ENCODE measurements at places on chromosomes 2 and 18.

- no peak for DNase-seq
These were observed 42.7 kb upstream of the CDH19 start for GRCh38 chr18:66646609-66647008.

DNA sequence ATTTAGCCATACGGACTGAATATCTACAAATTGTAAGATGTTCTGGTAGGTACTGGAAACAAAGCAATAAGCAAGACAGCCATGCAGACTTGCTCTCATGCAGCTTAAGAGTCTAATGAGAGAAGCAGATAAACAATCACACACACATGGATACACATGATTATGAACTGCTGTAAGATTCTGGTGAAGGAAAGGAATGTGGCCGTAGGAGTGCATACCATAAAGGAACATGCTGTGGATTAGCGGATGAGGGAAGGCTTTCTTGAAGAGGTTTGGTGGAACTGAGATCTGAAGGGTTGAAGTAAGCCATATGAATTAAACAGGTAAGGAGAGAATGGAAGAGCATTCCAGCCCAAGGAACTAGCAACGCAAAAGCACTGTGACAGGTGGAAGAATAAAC is 13.8 kb downstream of the CCDC93 start:
- no peak for DNase-seq

- DNase-seq = no peak
These were observed 140.8 kb upstream of the SPATS2L start for GRCh38 chr2:200165687-200166086.

DNA sequence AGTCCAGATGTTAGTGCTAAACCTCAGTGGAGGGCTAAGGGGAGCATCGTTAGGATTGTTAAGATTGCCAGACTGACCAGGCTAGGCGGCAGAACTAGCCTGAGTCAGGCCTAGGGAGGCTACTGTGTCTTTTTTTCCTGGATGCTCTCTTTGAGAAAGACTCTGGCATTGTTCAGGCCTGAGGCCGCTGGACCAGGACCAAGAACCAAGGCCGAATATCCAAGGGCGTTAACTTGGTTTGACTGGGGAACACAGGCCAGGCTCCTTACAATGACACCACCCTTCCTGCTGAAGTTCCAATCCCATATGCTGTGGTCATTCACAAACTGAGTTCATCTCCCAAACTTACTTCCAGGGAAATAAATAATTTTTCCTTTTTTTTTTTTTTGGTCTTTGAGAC is 10.6 kb downstream of the HTRA2 start:
- no peak for DNase-seq

GRCh38 chr2:27762951-27763906 is 8.3 kb upstream of the MRPL33 start:
- no peak for DNase-seq

GRCh38 chr2:56015711-56016115 is 92.1 kb upstream of the EFEMP1 start:
- DNase-seq = no peak

DNA sequence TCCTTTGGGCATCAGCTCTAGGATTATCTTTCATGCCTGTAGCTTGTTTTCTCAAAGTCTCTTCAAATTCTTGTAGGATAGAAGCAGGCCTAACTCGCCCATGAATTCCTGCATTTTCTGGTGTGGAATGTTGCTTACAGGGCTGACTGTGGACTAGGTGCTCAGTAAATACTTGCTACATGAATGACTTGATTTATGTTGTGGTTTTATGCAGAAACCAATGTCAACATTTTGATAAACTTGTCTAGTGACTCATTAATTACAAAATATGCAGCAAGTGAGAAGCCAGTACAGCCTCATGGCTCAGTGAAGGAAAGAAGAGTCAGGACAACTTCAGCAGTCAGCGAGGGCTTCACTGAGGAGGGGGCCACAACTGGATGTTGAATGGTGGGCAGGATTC is 110.6 kb upstream of the SIX2 start:
- DNase-seq = no peak

DNA sequence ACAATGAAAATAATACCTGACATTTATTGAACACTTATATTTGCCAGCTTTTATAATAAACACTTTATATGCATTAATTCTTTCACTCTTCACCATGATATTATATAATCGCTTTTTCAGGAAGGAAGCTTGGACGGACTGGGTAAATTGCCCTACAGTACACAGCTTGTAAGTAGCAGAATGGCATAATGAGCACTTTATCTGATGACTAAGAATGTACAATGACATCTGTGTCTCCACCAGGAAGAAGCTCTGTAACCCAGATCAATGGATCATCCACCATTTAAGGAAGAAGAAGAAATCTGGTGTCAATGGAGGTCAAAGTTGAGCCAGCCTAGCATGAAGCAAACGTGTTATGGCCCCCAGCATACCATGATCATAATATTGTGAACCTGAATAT is 444.0 kb upstream of the SPHKAP start:
- DNase-seq = no peak

- DNase-seq = no peak
These were observed 37.7 kb downstream of the NETO1 start for GRCh38 chr18:72830109-72830508.

DNA sequence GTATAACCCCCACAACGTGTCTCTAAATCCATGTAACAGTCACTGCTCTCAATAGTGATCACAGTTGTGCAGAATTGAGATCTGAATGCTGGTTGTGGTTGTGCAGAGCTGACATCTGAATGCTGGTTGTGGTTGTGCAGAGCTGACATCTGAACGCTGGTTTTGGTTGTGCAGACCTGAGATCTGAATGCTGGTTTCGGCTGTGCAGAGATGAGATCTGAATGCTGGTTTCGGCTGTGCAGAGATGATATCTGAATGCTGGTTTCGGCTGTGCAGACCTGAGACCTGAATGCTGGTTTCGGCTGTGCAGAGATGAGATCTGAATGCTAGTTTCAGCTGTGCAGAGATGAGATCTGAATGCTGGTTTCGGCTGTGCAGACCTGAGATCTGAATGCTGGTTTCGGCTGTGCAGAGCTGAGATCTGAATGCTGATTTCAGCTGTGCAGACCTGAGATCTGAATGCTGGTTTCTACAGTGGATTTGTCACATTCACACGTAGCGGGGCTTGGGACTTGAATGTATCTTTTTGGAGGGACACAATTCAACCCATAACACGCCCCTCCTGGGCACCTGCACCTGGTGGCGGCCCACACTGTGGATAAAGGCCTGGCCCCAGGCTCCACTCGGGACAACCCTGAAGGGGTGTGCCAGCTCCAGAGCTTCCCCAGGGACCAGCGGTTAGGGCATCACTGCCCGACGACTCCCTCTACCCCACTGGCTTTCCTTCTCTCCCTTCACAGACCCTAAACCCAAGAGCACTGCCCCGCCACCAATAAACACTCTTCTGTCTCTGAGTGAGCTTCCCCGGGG is 51.1 kb upstream of the SLC66A3 start:
- DNase-seq = no peak

- DNase-seq = no peak
These were observed 10.4 kb upstream of the KCNE4 start for GRCh38 chr2:223041527-223042109.

DNA sequence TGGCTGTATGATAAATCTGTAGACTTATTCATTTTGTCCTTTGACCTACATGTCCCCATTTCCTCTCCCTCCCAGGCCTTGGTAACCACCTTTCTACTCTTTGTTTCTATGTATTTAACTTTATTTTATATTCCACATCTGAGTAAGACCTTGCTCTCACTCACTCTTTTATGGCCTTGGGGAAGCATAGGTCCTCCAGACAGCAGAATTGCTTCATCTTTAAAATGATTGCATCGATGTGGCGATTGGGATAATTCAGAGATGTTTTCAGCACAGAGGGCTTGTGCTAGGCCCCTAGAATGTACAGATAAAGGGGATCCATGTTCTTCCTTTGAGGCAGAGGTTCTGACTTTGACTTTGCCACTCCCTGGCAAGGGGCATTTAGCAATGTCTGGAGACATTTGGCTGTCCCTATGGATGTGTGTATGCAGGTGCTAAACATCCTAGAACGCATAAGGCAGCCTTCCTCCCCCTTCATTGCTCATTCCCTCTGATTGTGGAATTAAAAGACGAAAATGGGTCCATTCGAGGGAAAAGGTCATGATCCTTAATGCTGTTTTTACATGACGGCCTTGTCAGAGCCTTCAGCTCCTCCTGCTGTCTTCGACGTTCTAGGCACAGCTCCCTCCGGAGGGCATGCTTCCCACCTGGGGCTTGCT is 1.2 kb upstream of the GPR39 start:
- DNase-seq = no peak

DNA sequence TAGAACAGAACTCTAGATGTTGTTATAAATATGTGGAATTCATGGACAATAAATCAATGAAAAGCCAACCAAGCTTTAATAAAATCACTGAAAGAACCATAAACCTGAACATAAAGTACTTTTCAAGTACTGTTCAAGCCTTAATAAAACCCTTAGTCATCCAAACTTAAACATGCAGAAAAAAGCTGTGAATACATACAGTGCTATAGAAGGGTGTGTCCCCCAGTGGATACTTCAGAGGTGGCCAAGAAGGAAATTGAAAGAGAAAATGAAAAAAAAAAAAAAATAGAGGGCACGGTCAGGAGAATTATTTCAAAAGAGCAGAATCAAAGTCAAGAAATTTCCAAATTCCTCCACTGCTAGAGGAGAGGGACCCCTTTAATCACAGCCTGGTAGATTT is 141.1 kb downstream of the SP100 start:
- DNase-seq = no peak

DNA sequence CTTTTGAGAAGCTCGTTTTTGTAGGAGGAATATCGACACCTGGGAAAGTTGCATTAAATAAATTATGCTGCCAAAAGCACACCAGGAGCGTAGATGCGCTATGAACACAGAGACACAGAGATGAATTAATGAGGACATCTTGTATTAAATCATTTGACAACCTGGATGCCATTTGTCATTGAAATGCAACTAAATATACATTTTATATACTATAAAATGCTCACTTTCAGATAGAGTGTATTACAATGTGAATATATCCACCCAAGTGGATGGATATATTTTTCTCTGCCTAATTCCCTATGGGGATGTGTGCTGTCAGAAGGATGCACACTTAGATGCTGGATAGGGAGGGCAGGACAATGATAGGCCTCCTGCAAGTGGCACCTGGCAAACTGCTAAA is 426.2 kb downstream of the RIT2 start:
- no peak for DNase-seq

DNA sequence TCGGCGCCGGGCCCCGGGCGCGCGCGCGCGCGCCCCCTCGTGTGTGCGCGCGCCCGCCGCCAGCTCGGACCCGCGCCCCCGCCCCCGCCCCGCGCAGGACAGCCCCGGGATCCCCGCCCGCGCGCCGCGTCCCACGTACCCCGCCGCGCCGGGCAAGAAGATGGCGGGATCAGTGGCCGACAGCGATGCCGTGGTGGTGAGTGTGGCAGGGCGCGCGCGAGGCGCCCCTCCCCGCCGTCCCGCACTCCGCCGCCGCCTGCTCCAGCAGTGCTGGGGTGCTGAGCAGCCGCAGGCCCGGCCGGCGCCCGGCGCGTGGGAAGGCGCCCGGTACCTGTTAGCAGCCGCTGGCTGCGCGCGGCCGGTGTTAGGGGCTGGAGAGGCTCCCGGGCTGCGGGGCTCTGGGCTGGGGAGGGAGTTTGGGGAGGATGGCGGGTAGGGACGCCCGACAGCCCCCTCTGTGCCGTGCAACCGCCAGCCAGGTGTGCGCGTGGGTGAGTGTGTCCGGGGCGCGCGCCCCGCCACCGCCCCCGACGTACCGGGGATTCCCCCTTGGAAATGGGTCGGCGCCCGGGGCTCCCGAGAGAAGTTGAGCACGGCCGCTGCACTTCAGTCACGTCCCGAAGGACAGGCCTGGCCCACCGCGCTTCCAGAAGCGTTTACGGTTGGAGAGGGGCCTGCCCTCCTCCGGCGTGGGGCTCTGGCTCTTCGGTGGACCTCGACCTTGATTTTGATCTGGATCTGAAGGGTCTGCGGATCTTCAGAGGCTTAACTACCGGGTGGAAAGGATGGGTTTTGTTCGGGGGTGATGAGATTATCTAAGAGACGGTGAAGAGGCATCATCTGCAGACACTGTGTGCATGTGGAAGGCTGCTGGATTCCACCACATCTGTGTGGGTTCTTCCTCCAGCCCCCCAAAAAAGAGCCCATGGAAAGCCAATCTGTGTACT is 697 bp downstream of the LGALSL start:
- no peak for DNase-seq

- no peak for DNase-seq
These were observed 242.9 kb downstream of the ARL6IP6 start for GRCh38 chr2:152961351-152961750.

- no peak for DNase-seq
These were observed 15.7 kb upstream of the MYO3B start for GRCh38 chr2:170162271-170162632.

- DNase-seq = no peak
These were observed 6.7 kb downstream of the EVA1A start for GRCh38 chr2:75553935-75554531.

- DNase-seq = no peak
These were observed 1.9 kb downstream of the PER2 start for GRCh38 chr2:238286551-238286950.

- no peak for DNase-seq
These were observed 110.7 kb downstream of the TMX3 start for GRCh38 chr18:68604256-68604655.

- DNase-seq = no peak
These were observed 870.2 kb downstream of the CBLN2 start for GRCh38 chr18:71673954-71674353.

DNA sequence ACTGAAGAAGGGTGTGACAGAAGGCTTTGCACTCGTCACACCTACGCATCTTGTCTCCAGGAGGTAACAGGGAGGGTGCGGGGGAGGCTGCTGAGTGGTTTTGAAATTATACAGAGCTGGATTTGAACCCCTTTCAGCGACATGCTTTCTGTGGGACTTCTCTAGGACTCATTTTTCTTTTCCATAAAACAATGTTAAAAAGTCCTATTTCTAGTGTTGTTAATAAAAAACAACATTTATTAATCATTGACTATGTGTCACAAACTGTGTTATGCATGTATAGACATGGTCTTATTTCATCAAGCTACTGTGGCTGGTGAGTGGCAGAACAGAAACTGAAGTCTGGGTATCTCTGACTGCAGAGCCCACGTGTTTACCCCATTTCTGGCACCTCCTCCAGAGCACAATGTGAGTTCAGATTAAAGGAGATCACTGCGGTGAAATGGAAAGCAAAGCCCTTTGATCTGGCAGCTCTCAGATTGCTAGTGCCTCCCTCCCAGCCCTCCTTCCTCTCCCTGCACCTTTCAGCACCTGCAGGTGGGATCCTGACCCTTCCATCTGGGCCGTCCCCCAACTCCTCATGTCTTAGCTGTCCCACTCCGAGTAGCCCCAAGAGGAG is 315.5 kb upstream of the MYT1L start:
- no peak for DNase-seq

- no peak for DNase-seq
These were observed 2.7 kb upstream of the SLC66A2 start for GRCh38 chr18:79953971-79954651.

GRCh38 chr2:109351164-109351756 is 222.3 kb downstream of the SH3RF3 start:
- DNase-seq = no peak
